DMS79 treated with DMSO at 0.1 percent for 48 hours (cell line): ENCODE measurements at places on chromosomes 2 and 18.
A peak's percentile ranks its signal among the peaks of the same experiment; 100 is the strongest.

- DNase-seq: no peak
Measured at GRCh38 chr2:223648755-223649154, 46.6 kb upstream of the SCG2 start.

DNA sequence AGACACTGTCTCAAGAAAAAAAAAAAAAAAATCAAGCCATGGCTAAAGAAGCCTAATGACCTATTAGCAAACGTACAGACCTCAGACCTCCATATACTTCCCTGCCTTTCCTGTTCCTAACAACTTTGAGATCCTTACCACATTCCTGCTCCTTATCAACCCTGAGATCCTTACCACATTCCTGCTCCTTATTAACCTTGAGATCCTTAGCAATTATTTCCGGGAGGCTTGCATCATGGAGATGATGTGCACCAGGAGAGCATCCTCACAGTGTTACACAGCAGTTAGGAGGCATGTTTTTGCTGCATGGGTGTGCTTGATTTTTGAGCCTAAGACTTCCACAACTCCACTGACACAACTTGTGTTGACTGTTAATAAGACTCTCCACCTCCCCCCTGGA, 54.6 kb upstream of the RASGRP3 start:
- DNase-seq: no peak

- DNase-seq: no peak
Measured at GRCh38 chr2:29084554-29084953, 10.2 kb upstream of the PCARE start.

- no peak for DNase-seq
Measured at GRCh38 chr18:34261865-34262780, 37.4 kb upstream of the NOL4 start.

DNA sequence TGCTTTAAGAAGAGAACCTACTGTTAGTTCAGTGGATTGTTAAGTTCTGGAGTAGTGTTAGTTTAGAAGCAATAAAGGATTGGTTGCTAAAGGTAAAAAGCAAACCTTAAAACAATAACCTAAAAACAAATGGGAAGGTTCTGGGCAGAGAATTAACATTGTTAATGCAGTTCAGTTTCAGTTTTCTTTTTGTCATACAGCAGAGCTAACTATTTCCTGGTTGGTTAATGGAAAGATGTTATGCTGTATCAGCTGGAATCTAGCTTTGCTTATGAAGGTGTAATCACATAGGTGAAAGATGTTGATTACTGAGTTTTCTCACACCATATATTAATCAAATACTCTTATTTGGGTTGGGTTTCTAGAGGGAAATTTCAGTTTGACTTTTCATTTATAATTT, 23.8 kb downstream of the SMAD4 start:
- no peak for DNase-seq

- DNase-seq: no peak
Measured at GRCh38 chr2:77397763-77398162, 124.4 kb downstream of the LRRTM4 start.

DNA sequence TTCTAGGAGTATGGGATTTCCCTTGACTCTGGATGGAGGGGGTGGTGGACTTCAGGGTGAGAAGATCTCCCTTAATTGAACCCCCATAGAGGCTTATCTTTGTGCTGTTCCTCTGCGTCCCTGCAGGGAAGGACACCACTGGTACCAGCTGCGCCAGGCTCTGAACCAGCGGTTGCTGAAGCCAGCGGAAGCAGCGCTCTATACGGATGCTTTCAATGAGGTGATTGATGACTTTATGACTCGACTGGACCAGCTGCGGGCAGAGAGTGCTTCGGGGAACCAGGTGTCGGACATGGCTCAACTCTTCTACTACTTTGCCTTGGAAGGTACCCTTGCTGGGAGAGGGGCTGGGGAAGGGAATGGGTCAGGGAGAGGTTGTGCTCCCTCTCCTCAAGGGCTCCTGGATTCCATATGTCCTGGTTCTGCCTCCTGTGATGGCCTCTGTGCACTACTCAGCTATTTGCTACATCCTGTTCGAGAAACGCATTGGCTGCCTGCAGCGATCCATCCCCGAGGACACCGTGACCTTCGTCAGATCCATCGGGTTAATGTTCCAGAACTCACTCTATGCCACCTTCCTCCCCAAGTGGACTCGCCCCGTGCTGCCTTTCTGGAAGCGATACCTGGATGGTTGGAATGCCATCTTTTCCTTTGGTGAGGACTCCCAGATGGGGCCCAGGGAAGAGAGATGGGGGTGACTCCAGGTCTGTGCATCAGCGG, 19.3 kb downstream of the PRKAG3 start:
- no peak for DNase-seq

GRCh38 chr2:120227111-120227991, 4.2 kb upstream of the TMEM185B start:
- DNase-seq: no peak

DNA sequence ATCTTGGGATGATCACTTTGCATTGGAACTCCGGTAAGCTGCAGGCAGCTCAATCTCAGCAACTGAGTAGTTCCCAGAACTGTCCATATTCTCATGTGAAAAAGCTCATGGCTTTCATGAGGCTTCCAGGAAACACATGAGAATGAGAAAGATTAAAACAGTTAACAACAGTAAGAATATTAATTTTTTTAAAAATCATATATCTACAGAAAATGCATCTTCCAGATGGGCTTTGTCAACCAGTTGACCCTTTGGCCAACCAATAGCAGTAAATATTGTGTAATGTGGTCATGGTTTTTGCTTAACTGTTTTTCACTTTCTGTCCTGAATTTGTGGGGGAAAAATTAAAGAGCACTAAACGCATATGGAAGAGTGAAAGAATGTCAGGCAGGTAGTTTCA, 131.2 kb upstream of the CCDC195 start:
- DNase-seq: no peak

DNA sequence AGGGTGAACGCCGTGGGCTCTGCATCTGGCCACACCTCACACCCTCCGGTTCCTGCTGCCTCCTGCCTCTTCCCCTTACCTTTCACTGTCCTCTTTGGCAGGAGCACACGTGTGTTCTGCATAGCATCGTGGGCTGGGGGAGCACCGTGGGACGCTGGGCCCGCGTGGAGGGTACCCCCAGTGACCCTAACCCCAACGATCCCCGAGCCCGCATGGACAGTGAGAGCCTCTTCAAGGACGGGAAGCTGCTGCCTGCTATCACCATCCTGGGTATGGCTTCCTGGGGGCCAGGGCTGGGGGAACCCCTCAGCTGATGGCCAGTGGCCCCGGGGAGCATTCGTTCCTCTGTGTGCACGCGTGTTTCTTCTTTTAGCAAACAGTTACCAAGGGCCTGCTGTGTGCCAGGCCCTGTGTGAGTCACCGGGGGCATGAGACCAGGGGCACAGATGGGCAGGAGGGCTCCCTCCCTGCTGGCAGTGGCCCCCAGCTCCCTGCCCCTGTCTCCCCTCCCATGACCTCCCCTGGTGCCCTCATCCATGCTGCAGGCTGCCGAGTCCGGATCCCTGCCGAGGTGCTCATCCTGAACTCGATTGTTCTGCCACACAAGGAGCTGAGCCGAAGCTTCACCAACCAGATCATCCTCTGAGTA, 7.6 kb downstream of the GMPPA start:
- no peak for DNase-seq

DNA sequence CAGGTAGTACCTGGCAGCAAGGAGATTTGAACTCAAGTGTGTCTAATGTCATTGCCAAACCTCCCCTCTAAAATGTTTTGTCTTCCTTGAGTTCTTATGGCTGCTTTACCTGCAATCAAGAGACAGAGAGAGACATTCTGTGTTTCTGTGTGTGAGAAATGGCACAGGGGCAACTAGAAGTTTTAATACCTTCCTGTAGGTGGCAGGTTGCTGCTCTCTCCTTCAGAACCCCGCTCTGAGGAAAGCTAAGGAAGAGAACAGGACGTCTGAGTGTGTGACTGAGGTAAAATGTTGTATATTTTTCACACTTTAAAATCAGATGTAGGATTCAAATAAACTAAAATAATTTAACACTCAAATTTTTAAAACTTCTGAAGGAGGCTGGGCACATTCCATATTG, 19.2 kb downstream of the DTNA start:
- peak; percentile 13 for DNase-seq

DNA sequence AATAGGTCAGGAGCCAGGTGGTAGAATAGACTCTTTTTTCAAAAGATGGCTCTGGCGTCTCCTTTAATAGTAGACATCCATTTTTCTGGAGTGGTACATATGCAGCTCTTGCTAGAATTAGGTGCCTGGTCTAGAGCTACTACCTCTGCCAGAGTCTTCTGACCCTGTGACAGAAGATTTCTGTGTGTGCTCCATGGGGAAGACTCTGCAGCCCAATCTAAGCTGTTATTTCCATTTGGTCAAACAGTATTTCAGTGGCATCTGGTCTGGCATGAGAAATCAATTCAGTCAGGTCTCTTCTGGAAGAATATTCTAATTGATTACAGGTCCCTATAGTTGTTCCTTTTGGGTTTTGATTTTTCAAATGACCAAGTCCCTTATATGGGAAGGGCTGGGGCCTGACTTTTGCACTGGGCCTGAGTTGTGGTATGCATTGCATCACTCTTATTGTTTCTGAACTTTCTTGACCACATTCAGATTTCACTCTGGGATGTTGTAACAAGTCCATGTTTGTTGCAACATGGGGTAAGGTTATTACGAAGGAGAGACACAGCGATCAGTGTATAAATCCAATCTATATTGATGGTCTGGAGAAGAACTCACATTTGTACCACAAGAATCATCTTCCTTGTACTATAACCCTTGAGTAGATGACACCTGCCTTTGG, 12.1 kb downstream of the MXD1 start:
- DNase-seq: no peak

GRCh38 chr2:46856336-46856735, 59.3 kb downstream of the MCFD2 start:
- no peak for DNase-seq
